Dorsolateral prefrontal cortex (tissue), 122 donors: ENCODE measurements at places on chromosomes 7 and 10.

- no peak for DNase-seq
These were observed 39.0 kb downstream of the DIP2C start for GRCh38 chr10:650441-650851.

GRCh38 chr10:10872764-10873163 is 144.9 kb upstream of the CELF2 start:
- no peak for DNase-seq

GRCh38 chr7:1858435-1859265 is 188.6 kb downstream of the ELFN1 start:
- no peak for DNase-seq

DNA sequence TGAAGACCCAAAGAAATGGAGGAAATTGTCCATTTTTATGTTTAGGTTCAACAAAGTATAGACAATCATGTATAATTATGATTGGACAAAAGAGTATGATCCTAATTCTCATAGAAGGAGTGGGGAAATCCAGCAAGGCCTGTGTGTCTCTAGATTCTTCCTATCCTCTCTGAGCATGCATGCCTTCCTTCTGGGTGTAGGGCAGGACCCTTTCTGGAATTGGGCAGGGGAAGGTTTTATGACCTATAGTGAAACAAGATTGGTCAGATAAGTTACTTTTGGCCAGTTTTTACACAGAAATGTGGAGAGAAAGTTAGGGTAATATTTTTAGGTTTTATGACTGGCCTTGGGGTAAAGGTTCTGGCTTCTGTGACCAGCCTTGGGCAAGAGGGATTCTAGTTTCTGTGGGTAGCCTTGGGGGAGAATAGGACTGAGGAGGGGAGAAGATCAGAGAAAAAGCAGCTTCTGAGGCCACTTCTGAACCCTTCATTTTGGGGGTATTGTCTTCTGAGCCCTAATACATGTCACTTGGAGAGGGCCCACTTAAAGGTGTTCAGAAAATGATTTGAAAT is 289.4 kb downstream of the EXOC4 start:
- DNase-seq = no peak

GRCh38 chr7:5502721-5503243 is 79.1 kb upstream of the TNRC18 start:
- DNase-seq = no peak

DNA sequence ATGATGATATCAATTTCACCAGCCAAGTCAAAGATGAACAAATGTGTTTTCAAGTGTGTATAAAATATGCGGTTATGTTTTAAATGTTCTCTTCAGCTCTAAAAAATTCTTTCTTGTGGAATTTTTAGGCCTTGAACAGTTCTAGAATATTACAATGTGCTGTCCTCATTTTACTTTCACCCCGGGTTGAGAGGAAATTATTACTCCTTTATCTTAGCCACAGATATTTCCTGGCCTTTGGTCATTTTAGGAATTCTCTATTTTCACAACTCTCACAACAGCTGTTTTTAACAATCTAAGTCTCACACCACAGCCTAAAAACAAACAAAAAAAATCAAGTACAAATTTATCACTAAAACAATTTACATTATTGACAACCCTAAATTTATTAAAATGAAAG is 112.2 kb upstream of the HGF start:
- no peak for DNase-seq

- no peak for DNase-seq
These were observed 462.8 kb upstream of the ZWINT start for GRCh38 chr10:56823849-56824248.

DNA sequence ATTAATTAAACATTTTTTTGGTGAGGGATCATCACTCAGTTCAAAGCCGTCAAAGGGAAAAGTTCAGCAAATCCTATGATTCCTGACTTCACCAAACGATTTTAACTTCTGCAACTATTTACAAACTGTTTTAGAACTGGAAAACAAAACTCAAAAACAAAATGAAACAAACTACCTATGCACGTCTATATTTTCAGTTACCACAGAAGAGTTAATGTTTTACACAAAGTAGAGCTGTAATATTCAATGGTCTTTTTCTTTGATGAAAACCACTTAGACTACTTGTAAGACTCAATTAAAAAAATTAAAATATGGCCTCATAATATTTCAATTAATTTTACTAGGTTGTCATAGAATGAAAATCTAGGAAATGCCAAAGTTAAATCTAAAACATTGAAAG is 131.5 kb downstream of the ATE1 start:
- DNase-seq = no peak
